ENCODE measurements at places on chromosomes 11 and 22. TPM values are rescaled to one million over a fixed set of nuclear protein-coding genes. Genes with fewer than 3 reads are reported as not detected.

The KRTAP5-1 gene
- polyA plus RNA-seq: not detected

The TMPRSS4 gene
- 0.35 TPM for polyA plus RNA-seq

The MCHR1 gene
- 0.91 TPM for polyA plus RNA-seq

The C11orf16 gene
- 0.31 TPM for polyA plus RNA-seq

The RPS19BP1 gene
- 216 TPM for polyA plus RNA-seq

The MMP11 gene
- polyA plus RNA-seq: 4.9 TPM

The MFNG gene
- 1.1 TPM for polyA plus RNA-seq

The TSGA10IP gene
- 1.6 TPM for polyA plus RNA-seq

All from GM23338 (cell line).